Mesothelial cell of epicardium (in vitro differentiated cells): ENCODE measurements at places on chromosomes 7 and 10. TPM values are rescaled to one million over a fixed set of nuclear protein-coding genes. Genes with fewer than 3 reads are reported as not detected.

The TMEM26 gene
- total RNA-seq, result 3.4 to 4.1 TPM (median 3.9 TPM) in 3 replicates

The RNLS gene
- total RNA-seq, result 6.3 to 9.4 TPM (median 6.8 TPM) in 3 replicates

The EPHB6 gene
- total RNA-seq, result 28.0 to 30.9 TPM (median 28.9 TPM) in 3 replicates

The SFMBT2 gene
- total RNA-seq, result 0.86 to 2.3 TPM (median 2.0 TPM) in 3 replicates

The OPALIN gene
- not detected in 3 replicates for total RNA-seq

The ITPRIP gene
- total RNA-seq, result 23.3 to 24.5 TPM (median 23.6 TPM) in 3 replicates

The MAP3K8 gene
- 25.0 to 29.0 TPM (median 25.3 TPM) in 3 replicates for total RNA-seq

GRCh38 chr7:70589590-70589989 lies 542.4 kb upstream of the GALNT17 start:
- DNase-seq, result no peak

DNA sequence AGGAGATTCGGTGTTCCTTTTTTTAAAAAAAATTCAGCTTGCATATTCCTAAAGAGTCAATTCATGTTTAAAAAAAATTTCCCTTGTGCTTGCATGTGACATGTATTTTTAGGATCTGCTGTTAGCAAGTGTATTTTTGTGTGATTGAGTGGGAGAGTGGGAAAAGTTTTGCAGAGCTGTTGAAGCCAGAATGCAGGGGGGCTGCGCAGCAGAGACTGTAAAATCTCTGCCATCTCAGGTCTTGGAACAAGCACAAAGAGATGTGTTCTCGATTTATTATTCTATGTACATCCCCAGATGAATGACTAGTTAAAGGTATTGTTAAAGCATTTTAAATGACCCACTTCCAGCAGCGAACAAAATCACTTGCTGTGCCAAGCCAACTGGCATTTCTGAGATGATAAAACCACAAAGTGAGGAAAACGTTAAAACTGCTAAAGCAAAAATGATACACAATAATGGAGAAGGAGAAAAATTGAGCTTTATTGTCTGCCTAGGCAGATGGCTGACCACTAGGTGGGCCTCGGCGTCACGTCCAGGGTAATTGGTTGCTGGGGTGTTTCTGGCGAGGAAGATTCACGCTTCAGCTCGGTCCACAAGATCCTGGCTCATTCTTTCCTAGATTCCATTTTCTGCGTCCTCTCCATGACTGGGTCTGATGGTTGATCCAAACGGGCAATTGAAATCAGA lies 67.0 kb upstream of the ATRNL1 start:
- DNase-seq, result no peak

GRCh38 chr10:96125142-96125515 lies 5.0 kb upstream of the ZNF518A start:
- no peak for DNase-seq

GRCh38 chr7:111409714-111410422 lies 152.4 kb downstream of the IMMP2L start:
- no peak for DNase-seq

DNA sequence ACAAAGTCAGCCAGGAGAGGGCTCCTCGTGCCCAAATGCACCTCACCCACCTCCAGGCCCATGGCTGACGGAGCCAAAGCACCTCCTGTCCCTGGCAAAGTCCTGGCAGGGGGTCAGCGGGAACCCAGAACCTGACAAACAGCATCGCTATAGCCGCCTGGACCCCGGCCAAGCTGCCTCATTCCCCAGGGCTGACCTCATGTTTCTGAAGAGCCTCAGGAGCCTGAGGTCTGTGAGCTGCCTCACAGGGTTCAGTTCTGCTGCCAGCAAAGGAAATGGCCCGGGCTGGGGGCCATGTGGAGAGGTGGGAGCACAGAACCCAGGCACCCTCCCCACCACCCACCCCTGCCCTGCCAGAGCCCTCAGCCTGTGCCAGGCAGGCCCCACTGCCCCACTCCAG lies 4.2 kb upstream of the NANOS1 start:
- DNase-seq, result peak; percentile 37

DNA sequence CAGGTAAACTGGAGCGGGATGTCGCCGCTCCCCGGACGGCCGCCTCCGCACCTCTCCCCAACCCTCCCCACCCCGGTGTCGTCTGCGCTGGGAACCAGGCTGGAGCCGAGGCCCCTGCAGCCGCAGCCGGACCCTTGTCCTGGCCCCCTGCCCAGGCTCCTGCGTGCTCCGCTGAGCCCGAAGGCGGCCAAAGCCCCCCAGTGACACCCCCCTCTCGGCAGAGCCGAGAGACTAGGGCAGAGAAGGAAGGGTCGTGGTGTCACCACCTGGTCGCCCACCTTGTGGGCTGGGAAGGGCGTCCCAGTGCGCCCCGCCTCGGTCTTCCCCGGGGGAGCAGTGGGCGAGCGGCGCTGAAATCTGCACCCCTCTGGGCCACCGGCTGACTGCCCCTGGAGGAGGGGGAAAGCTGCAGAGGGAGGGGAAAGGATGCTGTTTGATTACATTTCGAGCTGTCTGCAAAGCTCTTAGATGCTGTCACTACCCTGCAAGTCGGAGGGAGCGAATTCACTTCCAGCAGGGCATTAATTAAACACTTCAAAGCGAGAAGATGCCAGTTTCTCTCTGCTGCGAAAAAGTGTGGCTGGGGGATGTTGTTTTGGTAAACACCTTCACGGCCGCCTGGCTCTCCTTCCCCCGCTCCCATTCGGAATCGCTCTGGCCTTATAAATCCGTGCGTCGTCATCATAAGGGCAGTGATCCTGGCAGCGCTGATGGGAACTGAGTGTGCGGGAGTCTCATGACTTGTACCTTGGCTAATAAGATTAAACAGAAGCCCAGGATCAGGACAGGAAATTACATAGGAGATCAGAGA lies 622 bp downstream of the DYNC1I1 start:
- no peak for DNase-seq

DNA sequence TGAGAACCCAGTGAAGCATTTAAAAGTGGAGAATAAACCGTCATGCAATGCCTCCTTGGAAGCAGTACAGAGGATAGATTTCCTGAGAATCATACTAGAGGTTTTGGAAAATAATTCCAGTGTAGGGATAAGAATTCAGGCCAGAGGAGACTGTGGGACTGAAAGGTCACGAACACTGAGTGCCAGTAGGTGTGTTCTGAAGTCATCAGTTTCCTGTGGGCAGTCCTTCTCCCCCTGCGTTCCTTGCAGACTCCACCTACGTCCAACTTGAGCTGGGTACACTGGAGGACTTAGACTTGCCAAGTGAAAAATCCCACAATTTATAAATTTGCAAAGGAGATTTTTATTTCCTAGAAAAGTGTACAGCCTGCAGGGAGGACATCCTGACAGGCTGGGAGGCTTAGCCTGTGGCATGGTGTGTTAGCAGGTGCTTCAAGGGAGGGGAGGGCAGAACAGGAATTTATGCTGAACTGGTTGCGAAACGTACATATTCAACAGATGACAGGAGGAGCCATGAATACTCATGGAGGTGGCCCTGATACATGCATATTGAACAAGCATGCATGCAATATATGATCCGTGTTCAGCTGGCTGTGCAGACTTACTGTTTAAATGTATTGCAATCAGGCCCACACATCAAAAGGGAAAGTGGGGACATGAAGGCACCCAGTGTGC lies 72.9 kb upstream of the POM121L12 start:
- no peak for DNase-seq

GRCh38 chr10:102394801-102395399 lies 605 bp upstream of the NFKB2 start:
- no peak for DNase-seq

- peak; percentile 3 for DNase-seq
Measured at GRCh38 chr7:44279286-44279685, 46.1 kb downstream of the CAMK2B start.

- no peak for DNase-seq
Measured at GRCh38 chr7:45391618-45392451, 182.3 kb upstream of the ADCY1 start.
